Stimulated activated CD4-positive, alpha-beta T cell treated with anti-CD3 and anti-CD28 coated beads, Interleukin-4, amount 100 ng/mL, for 1 hour (primary cell): ENCODE measurements at places on chromosomes 2 and 18.

DNA sequence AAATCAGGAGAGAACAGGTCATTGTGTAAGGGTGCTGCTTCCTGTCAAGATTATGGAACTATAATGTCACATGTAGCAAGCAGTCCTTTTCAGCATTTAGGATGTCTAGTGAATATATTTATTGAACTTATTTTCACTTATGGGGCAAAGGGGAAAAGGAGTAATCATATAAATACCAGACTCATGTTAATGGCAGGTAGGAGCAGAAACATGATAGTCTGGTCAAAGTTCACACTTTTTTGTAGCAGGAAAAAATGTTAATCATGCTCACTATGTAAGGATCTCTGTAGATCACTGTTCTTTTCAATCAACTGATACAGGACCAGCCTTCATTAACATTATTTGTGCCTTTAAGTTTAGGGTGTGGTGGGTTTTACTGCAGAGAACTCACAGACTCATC is 219.0 kb downstream of the STK39 start:
- DNase-seq: no peak

DNA sequence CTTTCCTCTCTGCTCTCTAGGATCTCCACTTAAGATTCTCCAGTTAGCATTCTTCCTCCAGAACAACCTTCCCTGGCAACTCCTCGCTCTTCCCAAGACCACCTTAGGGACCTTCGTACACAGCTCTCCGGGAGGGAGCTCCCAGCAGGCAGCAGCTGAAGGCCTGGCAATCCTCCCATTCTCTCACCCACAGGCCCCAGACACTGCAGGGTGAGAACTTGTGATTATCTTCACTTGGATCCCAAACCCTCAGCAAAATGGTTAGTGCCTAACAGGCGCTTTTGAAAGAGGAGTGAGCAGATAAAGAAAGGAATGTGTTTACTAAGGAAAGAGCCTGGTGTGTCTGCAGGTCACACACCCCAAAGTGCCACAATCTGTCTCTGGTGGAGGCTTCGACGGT is 83.8 kb upstream of the SNTG2 start:
- no peak for DNase-seq

DNA sequence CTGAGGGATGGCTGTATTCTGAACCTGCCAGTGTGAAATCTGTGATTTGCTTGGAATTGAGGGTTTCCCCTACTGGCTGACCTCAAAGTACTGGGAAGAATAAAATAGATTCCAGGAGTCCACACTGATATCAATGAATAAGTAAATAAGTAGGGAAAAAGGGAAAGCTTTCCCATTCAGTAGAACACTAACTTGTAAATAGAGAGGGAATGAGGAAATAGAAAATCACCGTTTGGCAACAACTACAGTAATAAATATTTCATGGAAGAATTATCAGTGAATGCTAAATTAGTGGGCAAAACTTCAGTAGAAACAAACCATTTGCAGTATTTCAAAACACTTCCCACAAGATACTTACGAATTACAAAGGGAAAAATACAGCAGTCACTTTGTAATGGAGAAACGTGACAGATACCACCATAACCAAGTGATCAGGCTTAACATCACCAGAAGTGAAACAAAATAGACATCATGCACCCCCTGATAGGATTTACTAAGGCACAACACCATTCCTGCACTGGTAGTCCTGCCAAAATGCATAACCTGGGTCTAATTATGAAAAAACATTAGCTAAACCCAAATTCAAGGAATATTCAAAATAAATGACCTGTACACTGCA is 88.5 kb downstream of the ICA1L start:
- no peak for DNase-seq

DNA sequence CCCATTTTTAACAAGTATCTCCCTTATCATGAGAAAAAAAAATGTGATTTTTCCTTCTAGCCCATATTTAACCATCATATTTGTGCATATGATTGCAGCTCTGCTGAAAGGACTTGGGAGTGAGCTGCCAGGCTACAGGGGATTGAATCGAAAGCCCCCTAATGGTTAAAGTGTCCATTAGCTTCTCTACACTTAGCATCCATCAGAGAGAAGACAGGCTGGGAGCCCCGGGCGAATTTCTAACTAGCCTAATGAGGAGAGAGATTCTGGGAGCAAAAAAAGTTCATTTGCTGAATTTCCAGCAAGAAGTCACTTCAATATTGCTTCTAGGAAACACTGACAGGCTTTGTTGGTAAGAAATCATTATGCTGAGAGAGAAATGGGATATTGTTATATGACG is 848.8 kb downstream of the TDRD15 start:
- DNase-seq: no peak

GRCh38 chr2:105718846-105719481 is 25.7 kb upstream of the NCK2 start:
- DNase-seq: no peak

DNA sequence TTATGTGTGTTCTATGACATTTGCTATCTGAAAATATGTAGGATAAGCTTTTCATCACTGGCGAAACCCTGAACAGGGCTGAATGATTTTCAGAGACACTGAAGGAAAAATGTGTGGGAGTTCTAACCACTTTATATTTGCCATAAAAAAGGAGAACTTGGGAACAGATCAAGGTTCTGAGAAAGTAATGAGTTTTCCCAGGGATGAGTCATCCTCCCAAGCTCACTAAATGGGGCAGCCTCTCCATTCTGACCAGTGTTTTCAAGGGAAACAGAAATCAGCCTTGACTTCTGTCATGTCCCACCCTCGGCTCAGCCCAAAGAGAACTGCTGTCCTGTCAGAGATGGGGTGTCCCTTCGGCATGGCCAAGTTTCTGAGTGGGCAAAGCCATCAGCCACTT is 2109.8 kb upstream of the CELF4 start:
- DNase-seq: no peak

- no peak for DNase-seq
Observed at GRCh38 chr2:163612332-163612731, 123.5 kb downstream of the FIGN start.

DNA sequence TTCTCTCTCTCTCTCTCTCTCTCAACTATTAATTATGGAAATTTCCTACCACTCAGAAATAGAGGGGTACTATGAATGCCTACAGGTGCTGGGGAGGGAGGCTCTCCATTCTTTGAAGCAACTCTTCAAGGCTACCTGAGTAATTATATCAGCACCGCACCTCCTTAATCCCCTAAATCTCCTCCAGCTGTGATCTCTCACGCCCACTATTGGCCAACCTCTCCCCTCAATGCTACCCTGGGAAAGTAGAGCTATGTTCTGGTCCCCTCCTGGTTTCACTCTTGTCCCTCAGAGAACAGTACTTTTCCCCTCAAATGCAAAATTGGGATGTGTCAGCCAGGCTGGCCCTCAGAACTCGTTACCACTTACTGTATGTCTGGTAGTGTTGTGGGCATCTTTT is 1.6 kb downstream of the MOCOS start:
- no peak for DNase-seq

GRCh38 chr2:121949271-121949670 is 193.8 kb downstream of the TSN start:
- DNase-seq: no peak

- DNase-seq: no peak
Observed at GRCh38 chr18:58501066-58501896, 127.6 kb downstream of the ALPK2 start.

GRCh38 chr2:195579776-195580555 is 77.1 kb upstream of the SLC39A10 start:
- no peak for DNase-seq

DNA sequence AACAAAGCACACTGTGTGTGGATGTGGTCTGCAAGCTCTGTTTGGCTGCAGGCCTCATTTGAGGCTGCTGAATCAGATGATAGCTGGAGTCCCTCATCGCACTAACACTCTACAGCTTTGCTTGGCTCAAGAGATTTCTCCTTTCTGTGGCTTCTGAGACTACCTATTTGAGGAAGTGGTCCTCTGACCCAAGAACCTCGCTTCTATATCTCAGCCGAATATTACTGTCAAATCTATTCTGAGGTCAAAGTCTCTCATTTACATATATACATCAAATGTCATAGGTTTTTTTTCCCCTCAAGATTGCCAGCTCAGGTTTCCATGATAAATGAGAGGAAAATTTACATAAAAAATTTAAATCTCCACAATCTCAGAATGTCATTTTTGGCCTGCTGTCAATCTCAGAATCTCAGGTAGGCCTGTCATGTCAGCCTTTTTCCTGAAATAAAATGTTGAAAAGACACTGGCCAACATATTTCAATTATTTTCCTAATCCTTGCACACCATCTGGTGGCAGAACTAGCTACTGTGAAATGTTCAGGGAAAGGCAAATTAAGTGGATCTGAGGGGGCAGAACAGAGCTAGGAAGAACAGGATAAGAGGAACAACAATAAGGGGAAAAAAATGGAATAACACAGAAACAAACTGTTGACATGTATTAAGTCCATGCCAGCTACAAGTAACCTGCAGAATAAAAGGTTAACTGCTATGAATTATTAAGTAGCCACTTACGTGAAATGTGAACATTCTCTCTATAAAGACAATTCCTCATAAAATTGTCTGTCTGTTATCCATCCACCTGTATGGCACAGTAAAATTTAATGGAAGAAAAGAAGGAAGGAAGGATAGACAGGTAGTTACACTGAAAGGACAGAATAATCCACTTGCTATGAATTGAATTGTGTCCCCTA is 39.3 kb downstream of the AP1S3 start:
- DNase-seq: no peak

DNA sequence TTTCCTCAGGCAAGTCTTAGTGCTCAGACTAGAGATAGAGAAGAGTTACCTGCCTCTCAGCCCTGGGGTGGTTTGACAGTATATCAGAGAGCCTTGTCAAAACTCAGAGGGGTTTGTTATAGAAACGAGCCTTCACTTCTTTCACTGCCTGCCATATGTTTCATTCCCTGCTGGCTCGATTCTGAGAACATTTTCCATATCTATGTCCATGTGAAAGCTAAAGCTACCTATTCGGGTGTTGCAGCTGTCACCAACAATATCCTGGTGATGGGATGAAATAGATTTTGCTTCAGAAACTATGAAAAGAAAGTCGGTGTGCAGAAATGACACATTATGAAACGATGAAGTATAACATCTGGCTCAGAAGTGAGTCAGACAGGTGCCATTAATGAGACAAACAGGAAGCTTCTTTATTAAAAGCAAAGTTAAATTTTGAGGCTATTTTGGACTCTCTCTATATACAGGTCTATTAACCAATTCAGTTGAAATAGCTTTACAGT is 56.1 kb upstream of the TANK start:
- DNase-seq: no peak

GRCh38 chr2:158960193-158960592 is 8.2 kb upstream of the TANC1 start:
- DNase-seq: no peak

GRCh38 chr2:106531676-106532214 is 44.6 kb downstream of the CD8B2 start:
- DNase-seq: no peak

DNA sequence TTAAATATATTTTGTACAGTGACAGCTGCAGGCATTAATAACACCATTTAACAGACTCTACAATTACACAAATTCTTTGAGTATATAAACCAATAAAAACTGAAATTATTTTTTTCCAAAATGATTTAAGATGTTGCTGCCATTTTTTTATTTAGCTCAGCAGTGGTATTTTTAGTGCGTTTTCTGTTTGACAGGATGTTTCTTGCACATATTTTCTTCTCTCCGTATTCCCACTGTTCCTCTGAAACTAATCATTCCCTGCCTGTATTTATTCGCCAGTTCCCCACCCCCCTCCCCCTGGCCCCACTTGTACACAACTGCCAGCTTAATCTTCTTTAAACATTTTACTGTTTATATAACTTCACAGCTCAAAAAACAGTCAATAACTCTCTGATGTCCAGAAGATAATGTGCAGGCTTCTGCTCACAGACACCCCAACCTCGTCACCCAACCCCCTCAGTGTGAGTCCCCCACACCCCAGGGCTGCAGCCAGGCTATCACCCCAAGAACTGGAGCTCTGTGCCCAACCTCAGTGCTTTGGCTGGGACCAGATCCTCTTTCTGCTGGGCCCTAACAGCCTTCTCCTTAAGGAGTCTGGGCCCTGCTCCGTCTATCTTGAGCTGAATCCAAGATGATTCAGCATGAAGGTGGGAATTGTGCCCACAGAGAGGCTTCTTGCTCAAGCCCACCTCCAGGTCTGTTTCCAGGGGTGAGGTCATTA is 41.6 kb upstream of the MAP4K4 start:
- DNase-seq: no peak

DNA sequence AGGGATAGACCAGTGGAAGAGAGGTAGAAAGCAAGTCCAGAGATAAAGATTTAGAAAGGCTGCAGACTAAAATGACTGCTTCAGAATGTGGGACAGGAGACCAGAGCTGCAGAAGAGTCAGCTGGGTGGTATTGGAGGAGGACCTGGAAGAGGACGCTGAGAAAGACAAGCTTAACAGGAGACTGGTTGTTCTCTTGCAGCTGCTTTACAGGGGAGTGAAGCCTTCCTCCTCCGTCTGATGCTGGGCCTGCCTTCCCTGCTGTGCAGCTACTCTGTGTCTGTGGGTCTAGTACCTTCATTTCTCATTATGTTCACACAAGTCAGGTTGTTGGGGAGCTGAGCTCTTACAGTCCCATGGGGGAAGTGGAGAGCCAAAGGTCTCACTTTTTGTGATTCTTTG is 35.7 kb downstream of the SPATS2L start:
- DNase-seq: no peak

GRCh38 chr2:236440110-236440881 is 129.3 kb upstream of the ACKR3 start:
- DNase-seq: no peak

DNA sequence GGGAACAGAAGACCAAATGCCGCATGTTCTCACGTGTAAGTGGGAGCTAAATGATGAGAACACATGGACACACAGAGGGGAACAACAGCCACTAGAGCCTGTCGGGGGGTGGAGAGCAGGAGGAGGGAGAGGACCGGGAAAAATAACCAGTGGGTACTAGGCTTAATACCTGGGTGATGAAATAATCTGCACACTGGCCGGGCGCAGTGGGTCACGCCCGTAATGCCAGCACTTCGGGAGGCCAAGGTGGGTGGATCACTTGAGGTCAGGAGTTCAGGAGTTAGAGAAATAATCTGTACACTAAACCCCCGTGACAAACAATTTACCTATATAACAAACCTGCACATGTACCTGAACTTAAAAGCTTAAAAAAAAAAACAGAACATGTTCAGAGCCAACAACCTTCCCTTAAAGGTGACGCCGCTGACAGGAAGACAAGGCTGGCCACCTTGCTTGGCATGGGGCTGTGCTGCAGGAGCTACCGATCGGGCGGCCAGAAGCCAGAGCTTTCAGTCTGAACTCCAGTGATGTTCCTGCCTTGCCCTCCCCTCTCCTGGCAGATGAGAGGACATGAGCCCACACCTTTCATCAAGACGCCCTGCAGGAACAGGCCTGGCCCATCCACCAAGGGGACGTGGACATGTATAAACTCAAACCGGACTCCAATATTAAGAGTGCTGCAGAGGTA is 11.2 kb downstream of the SLC66A2 start:
- DNase-seq: no peak

GRCh38 chr2:216871333-216871934 is 11.6 kb upstream of the TNP1 start:
- DNase-seq: no peak

- no peak for DNase-seq
Observed at GRCh38 chr2:10087360-10087759, 7.1 kb upstream of the CYS1 start.

- no peak for DNase-seq
Observed at GRCh38 chr2:217687771-217688170, 315.0 kb downstream of the TNS1 start.
